ENCODE measurements at places on chromosomes 4 and X. TPM values are rescaled to one million over a fixed set of nuclear protein-coding genes. Genes with fewer than 3 reads are reported as not detected.

Gene RHOXF1
- not detected for total RNA-seq

Gene REELD1
- not detected for total RNA-seq

Gene USP17L21
- total RNA-seq = not detected

Gene CENPVL2
- not detected for total RNA-seq

Gene PRPS2
- total RNA-seq = 33.9 TPM

Gene GAGE12H
- not detected for total RNA-seq

Gene UGT2A1
- not detected for total RNA-seq

DNA sequence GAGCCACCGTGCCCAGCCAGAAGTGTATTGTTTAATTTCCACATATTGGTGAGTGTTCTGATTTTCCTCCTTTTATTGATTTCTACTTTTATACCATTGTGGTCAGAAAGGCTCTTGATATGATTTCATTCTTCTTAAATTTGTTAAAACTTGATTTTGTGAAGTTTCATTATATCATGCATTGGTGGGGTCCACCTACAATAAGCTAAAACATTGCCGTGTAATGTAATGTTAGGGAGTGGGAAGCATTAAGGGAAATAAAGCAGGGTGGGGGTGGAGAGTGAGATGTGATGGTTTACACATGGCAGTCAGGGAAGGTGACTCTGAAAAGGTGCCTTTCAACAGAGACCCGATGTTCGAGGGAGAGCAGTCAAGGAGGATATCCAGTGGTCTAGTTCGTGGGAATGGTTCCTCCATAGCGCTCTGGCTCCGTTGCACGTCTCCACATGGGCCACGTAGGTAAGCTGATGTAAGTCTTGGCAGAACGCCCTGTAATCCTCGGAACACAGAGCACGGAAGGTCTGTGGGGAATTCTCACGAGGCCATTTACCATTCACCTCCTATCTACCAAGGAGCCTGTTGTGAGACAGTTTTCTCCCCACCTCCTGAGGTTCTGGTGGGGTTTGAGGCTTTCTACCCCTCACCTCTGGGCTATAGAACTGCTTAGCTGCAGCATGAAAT is 7.7 kb upstream of the WDR13 start:
- no peak for DNase-seq

GRCh38 chrX:119676949-119677653 is 15.9 kb downstream of the SEPTIN6 start:
- DNase-seq = no peak

DNA sequence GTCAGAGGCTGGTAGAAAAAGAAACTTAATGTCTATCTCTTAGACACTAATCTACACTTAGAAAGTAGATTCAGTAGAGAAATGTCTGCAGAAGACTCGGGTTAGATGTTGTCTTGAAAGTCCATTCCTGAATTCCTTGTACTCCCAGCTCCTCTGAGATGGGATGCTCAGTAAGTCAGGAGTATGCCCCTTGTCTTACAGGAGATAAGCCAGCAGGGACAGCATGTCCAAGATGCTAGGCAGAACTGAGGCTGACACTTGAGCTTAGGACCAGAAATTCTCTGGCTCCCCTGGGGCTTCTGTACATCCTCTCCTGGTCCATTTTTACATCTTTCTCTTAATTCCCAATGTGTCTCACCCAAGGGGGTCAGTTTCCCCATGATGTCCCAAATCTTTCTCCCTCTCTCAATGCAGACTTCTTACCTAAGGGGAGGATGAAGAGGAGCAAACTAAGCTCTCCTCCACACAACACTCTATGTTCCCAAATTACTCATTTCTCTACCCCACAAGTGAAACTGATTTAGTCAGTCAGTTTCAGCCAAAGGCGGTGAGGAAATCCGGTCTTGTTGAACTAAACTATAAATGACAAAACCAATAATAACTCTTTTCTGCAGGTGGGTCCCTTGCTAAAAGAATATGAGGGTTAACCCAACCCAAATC is 558.2 kb upstream of the DIPK2B start:
- no peak for DNase-seq

DNA sequence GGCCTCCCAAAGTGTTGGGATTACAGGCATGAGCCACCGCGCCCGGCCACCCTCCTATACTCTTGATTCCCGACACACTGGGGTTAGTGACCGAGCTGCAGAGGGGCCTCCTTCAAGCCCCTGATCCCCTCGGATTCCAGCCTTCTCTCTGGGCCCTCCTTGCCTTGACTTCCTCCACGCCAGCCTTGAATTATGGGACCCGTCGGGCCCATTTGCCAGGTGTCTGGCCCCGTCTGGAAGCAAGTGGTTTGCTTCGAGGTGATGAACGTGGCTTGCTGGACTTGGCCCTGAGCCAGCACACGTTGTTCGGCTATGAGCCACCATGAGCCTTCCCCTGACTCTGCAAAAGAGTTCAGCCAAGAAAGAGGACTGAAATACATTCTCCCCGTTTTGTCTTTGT is 37.4 kb upstream of the GRPEL1 start:
- DNase-seq = no peak

DNA sequence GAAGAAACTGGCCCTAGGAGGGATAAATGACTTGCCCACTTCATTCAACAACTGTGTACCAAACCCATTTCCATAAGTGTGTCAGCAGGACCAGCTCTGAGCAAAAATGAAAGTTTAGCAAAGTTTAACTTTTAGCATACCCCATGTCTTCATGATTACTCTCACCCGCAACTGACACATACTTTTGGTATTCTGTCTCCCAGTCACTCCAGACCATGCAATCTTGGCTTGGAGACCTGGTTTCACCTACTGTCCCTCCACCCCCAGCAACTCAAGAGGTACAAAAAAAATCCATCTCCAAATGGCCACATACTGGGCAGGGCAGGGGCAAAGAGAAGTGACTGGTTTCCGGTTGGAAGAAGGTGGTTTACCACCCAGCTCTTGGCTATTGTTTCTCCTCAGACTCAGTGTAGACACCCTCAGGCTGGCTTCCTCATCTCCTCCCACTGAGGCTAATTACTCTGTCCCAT is 79.8 kb downstream of the RLIM start:
- peak; percentile 51 for DNase-seq

GRCh38 chrX:23788946-23789345 is 6.0 kb downstream of the SAT1 start:
- no peak for DNase-seq

- peak; percentile 25 for DNase-seq
Measured at GRCh38 chrX:39896951-39897740, 200.6 kb downstream of the BCOR start.

DNA sequence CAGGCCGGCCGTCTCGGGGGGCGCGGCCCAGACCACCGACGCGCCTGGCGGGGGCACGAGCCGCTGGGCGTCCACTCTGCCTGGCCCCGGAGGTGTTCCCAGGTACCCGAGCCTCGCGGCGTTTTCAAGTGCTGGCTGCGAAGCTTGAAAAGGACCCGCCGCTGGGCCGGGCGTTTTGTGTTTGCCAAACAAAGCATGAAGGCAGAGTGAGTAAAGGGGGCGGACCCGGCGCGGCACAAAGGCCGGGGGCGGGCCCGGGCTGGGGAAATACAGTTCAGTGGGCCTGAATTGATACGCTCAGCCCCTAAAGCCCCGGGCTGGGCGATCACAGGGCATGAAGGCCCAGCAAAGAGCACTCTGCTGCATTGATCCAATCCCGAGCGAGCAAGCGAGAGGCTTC is 65.4 kb downstream of the SOX3 start:
- DNase-seq = no peak

- no peak for DNase-seq
Measured at GRCh38 chrX:94361241-94361640, 687.2 kb downstream of the FAM133A start.

DNA sequence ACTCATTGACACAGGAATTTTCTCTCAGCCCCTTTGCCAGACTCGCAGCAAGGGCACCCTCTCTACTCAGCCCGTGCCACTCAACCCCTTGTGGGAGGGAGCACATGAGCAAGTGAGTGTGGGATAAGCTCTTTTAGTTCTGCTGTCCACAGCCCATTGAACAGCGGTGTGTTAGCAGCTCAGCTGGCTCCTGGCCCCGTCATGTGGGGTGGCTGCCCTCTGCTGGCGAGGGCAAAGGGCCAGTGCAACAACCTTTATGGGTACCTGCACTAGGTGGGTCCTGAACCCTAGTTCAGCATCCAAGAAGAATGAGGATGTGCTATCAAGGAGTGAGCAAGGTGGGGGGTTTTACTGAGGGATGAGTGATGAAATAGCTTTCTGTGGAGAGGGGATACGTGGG is 85.0 kb upstream of the ZNF81 start:
- peak; percentile 0 for DNase-seq
